Suppressor macrophage (primary cell): ENCODE measurements at places on chromosomes 5 and 9.

- DNase-seq: no peak
These were observed 4.2 kb downstream of the ABCA1 start for GRCh38 chr9:104923740-104924139.

DNA sequence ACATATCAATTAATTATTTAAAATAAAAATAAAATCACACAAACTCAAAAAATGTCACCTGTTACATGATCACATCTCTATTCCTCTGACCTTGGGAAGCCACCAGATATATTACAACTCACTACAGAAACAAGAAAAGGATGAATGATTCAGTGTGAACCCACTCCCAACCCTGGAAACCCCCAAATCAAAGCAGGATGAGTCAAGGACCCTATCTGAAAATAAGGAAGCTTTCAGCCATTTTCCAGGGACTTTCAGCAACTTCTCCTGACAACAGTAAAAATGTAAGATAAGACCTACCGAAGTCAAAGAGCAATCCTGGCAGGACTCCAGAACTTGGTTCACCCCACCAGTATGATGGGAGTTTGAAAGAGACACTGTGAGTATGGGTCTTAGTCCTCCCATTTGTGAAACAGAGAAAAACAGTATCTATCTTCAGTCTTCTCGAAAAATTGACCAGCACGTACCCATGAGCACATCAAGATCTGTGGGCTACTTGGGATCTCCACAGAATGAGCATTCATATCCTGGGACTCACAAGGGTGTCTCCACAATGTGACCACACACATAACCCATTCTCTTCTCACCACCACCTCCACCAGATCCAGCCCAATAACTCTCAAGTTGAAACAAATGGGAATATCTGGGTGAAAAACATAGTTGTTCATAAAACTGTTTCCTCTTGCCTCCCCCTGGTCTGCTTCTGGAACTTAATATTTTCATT is 9.9 kb downstream of the NRG2 start:
- no peak for DNase-seq

DNA sequence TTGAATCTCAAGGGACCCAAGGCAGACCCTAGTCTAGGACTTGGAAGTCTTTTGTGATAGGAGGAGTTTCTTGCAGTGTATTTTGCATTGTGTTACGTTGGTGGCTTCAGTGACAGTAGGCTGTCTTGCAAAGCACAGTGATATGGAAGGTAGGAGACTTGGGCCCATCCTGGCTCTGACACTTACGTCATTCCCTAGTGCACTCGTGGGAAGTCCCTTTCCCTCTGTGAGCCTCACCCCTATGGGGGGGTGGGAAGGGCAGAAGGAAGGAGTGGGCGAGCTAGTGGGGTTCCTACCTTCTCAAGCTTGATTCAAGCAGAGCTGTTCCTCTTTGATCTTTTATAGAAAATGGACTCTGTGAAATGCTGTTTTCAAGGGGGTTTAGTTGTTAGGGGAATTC is 9.2 kb upstream of the TEX53 start:
- peak; percentile 83 for DNase-seq

GRCh38 chr5:39266442-39266841 is 47.1 kb upstream of the FYB1 start:
- DNase-seq: peak; percentile 68

DNA sequence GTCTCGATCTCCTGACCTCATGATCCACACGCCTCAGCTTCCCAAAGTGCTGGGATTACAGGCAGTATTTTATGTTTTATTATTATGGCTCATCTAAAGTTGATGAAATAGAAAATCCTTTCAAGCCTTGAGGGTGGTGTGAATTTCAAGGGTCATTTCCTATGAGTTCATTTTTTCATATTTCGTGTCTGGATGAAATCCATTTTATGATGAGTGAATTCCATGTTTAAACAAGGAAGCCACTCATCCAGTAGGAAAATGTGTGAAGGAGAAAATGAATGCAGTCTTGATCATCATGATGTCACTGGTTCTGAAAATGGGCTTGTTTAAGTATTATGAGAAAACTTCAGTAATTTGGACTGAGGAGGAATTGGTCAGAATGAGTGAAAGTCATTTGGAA is 74.6 kb upstream of the ZSWIM6 start:
- no peak for DNase-seq

GRCh38 chr5:95261437-95262175 is 23.3 kb downstream of the MCTP1 start:
- peak; percentile 84 for DNase-seq

- peak; percentile 40 for DNase-seq
These were observed 19.3 kb downstream of the RFK start for GRCh38 chr9:76374783-76375559.

- peak; percentile 41 for DNase-seq
These were observed 10.4 kb downstream of the ZNF618 start for GRCh38 chr9:113886466-113886865.

DNA sequence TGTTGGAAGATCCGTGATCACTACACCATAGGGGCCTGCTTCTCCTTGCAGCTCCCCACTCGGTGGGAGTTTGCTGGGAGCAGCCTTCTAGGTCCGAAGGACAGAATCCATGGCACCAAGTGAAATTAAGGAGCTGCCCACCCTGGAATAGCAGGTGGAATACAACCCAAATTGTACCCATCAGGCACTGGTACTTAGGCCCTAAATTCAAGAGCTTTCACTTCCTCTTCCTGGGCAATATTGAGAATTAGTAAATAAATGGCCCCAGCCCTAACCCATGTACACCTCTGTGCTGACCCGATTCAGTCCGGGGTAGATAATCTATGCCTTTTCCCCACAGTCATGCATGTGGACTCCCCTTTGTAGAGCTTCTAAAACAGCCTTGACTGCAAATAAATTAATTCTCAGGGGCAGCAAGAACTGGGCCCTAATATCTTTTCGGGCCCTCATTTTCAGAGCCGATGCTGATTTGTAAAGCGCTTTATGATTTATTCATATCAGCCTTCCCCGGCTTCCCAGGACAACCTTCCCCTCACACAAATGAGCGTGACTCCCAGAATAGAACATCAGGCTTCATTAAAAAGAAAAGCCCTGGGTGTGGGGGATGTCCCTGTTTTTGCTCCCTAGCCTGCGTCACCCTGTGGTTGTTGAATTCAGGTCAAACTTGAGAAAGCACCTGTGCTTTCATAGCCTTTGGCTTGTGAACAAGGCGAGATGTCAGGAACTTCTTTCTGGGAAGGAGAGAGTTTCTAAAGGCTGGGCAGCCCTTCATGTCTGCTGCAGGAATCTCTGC is 126.1 kb upstream of the TBC1D2 start:
- no peak for DNase-seq

DNA sequence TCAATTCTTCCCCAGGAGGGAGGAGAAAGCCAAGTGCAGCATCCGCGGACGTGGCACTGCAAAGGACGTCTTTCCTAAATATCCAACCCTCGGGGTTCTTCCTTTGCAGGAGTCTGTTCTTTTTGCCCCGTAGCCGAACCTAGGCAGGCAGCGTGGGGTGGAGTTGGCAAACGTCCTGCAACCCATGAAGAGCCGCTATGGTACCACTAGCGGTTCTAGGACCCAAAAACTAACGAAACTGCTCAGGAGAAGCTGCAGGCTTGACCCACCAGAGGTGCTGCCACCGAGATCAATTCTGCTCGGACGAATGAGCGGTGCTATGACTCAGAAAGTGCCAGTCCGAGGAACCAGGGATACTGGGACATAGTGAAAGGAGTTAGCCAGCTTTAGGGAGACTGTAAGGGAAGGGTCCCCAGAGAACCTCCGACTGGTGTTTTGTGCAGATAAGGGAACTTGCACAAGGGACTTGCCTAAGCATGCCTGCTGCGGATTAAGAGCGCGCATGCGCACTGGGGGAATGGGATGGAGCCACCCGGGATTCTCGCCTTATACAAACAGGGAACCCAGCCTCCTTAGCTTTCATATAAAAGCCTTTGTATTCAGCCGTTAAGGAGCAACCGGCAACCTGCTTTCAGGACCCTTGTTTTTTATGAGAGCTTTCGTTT is 32.7 kb downstream of the ANXA2R start:
- DNase-seq: peak; percentile 94

GRCh38 chr9:108803428-108804065 is 52.2 kb downstream of the ACTL7B start:
- DNase-seq: no peak

DNA sequence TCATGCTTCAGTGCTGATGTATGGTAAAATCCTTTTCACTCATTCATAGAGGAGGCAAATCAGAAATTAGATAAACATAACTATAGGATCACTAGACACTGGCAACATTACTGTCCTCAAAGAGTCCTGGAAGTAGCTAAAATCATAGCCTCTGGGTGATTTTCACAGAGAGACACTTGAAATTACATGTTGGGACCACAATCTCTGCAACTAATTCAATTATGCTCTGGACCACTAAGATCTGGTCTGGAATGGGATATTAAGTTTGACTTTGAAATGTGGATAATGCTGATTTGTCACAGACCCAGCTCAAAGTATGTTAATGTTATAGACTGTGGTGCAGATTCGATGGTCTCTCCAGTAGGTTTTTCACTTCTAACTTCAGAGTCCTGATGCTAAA is 214.6 kb upstream of the CCNH start:
- DNase-seq: no peak

GRCh38 chr5:147752033-147752432 is 30.5 kb downstream of the JAKMIP2 start:
- no peak for DNase-seq

DNA sequence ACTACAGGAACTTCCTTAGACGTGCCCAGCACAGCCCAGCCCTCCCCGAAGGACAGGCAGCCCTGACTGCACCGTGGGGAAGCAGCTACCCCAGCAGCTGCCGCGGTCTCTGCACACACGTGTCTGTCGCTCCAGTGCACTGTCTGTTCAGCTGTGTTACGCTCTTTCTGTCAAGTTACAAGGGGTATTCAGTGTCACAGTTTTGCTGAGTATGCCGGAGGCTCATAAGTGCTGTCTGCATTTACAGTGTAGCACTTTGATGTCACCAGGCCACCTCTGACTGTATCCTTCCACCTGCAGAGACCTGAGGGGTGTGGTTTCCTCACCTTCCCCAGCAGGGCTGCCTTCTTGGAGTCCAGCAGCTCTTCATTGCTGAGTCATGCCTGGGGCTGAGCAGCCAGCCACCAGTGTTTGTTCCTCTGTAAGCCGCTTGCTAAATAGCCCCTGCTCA is 126.8 kb downstream of the EHMT1 start:
- DNase-seq: peak; percentile 8

- DNase-seq: no peak
These were observed 99.0 kb upstream of the DAB2 start for GRCh38 chr5:39523821-39524220.

- no peak for DNase-seq
These were observed 92.8 kb upstream of the LRRTM2 start for GRCh38 chr5:138967791-138968448.

DNA sequence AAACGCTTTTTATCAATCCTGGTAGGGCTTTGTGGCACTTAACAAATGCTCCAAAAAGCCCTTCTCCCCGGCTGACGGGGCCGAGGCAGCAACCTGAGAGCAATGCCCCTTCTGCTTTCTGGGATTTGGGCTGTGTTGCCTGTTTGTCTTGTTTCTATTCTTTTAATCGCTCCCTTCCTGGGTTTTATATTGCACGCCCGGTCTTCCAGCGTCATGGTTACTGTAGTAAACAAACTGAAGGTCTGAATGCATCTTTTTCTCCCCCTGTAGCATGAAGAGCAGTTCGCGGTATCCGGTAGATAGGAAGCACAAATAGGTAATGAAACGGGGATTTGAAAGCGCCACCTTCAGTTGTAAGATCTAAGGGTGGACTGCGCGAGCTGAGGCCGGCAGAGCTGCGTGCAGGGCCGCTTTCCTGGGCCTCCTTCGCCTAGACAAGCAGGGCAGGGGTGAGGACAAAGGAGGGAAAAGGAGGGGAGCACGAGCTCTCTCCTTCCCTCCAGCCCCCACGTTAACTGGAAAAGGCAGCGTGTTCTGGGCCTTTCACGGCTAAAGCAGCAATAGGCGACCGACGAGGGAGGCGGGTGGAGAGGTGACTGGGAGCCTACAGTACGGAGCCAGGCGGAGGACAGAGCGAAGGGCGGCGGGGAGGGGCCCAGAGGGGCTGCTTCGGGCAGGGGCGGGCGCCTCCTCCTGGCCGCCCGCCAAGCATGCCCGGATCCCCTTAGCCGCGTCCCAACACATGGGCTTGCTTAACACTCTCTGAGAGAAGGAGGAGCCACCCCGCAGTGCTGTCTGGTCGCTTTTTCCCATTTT is 49.3 kb upstream of the ZNF366 start:
- DNase-seq: peak; percentile 72

DNA sequence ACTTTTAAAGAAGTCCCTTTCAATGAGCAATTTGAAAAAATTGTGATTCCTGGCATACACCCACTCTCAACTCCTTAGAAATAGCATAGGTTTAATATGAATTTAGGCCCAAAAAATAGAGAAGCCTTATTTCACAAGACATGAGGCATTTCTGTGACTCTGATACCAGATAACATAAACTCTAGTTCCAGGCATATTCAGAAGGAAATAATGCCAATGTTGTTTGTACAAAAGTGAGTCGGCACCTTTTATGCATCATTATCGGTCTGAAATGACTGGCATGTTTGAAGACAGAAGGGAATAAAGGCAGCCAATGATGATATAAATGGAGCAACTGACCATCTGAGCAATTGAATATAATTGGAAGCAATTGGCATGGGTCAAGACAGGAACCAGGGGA is 19.4 kb upstream of the RECK start:
- no peak for DNase-seq

DNA sequence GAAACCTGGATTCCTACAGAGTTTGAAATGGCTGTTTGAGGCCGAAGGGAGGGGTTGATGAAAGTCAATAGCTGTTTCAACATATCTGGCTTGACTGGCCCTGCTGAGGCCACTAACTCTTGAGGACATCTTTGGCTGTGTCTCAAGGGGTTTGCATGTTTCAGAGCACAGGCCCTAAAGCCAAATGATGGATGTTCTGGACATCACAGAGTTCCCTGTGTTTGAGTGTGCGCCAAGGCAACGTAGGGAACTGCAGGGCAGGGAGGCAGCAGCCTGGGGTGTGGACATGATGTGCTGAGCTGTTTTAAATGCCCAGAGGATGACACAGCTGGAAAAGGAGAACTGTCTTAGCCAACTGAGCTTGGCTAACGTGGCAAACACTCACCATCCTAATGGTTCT is 89.6 kb downstream of the RAPGEF1 start:
- DNase-seq: peak; percentile 90

DNA sequence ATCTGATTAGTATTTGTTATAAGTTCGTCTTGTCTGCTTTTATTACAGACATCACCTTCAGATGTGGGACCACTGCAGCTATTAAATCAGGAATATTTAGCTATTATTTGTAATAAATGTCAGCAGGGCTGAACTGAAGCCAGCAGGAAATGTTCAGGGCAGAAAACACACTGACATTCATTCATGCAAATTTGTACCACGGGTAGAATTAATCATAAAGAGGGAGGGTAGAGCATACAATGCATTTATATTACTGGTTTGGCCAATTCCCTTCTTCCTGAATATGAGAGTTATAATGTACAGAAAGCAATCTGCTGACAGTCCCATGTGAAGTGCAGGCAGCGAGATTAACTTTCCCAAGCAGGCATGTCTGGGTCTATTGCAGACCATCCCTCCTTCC is 117.3 kb upstream of the NUDT12 start:
- DNase-seq: no peak

DNA sequence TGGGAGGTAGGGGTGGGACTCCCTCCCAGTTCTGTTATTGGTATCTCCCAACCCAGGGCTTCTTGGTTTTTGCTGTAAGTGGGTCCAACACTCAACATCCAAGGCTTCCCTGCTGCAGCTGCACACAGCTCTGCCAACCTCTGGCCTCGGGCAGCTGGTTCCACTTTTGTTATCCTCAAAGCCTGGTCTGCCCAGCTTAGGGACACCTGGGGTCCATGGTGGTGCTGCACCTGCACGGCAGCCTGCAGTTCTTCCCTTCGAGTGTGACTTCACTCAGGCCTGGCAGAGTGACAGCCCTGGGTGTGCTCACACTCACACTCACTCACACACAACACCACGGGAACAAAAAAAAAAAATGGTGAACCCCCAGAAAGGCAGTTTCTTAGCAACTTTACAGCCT is 15.3 kb upstream of the SAP30L start:
- DNase-seq: no peak
